Hindlimb muscle (tissue), 1 donor: ENCODE measurements at places on chromosomes 6 and 20. TPM values are rescaled to one million over a fixed set of nuclear protein-coding genes. Genes with fewer than 3 reads are reported as not detected.

- DNase-seq, result peak; percentile 51
Observed at GRCh38 chr20:23086056-23086566, at the start of gene CD93. Gene CD93, minus strand, starts transcription at chr20:23086324. Its CDS starts 132 bp downstream, at chr20:23086192.

DNA sequence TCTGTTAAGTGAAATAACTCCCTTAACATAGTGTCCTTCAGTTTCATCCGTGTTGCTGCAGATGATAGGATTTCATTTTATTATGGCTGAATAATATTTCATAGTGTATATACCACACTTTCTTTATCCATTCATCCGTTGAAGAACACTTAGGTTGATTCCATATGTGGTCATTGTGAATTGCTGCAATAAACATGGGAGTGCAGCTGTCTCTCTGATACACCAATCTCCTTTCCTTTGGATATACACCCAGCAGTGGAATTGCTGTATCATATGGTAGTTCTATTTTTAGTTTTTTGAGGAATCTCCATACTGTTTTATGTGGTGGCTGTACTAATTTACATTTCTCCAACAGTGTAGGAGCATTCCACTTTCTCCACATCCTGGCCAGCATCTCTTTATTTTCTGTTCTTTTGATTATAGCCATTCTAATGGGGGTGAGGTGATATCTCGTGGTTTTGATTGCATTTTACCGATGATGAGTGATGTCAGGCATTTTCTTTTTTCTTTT is 193.2 kb downstream of the SLC16A10 start:
- no peak for DNase-seq

GRCh38 chr6:156260815-156261214 is 516.4 kb upstream of the ARID1B start:
- DNase-seq, result no peak

- DNase-seq, result peak; percentile 58
Observed at GRCh38 chr6:129498950-129499842, 210.8 kb downstream of the ARHGAP18 start.

DNA sequence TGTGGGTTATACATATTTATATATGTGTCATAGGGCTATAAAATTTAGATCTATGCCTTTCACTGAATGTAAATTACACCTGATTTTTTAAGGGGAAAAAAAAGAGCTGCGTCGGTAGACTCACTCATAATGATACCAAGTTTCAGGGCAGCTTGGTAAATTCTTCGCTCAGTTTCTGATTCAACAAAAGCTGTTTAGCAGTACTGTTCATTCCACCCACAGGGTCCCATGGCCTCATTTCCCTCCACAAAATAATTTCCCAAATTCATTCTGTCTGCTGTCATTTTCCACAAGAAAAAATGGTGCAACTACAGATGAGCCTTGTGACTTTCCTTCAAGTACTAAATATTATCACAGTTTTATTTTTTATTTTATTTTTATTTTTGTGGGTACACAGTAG is 63.7 kb downstream of the PAK5 start:
- no peak for DNase-seq

DNA sequence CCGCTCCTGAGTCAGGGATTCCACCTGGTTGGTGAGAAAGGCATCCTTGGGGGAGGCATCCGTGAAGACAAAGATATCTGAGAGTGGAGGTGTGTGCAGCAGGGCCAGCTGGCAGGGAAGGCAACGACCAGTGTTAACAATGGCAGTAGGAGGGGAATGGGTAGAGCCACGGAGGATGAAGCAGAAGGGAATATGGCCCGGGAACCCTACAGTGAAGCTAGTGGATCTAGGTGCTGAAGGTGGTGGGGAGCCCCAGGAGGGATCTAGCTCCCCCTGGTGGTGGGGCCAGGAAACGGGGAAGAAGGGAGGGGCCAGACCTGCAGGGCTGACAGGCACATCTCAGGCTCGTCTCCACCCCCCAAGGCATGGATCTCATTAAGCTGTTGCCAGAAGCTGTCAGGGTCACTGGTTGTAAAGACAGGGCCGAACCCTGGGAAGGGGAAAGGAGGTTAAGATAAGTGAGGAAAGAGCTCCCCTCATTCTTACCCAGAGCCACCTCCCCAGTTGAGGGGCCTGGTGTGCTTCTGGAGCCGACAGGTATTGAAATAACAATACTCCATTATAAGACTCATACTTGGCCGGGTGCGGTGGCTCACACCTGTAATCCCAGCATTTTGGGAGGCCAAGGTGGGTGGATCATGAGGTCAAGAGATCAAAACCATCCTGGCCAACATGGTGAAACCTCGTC is 7.3 kb downstream of the VWA7 start:
- no peak for DNase-seq

GRCh38 chr20:20463933-20464374 is 96.0 kb downstream of the INSM1 start:
- peak; percentile 32 for DNase-seq

- no peak for DNase-seq
Observed at GRCh38 chr20:61364147-61364546, 112.1 kb downstream of the CDH4 start.

- no peak for DNase-seq
Observed at GRCh38 chr6:107398001-107398400, 61.4 kb downstream of the PDSS2 start.

GRCh38 chr6:53746442-53747103 is 48.2 kb upstream of the LRRC1 start:
- DNase-seq, result no peak

DNA sequence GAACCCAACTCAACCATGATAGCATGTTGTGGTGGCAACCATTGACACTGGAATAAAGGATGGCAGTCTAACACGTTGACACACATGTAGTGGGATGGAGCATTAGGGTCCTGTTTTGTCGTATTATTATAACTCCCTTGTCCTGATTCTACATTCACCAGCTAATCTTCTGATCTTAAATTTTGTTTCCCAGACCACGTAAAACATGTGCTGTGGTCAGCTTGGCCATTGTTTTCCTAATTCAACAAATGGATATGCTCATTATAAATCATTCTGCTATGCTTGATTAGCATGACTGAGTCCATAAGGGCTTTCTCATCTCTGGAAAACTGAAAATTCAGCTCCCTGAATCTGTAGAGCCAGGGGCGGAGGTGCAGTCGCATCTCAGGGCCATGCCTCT is 15.0 kb downstream of the MRAP2 start:
- DNase-seq, result no peak

DNA sequence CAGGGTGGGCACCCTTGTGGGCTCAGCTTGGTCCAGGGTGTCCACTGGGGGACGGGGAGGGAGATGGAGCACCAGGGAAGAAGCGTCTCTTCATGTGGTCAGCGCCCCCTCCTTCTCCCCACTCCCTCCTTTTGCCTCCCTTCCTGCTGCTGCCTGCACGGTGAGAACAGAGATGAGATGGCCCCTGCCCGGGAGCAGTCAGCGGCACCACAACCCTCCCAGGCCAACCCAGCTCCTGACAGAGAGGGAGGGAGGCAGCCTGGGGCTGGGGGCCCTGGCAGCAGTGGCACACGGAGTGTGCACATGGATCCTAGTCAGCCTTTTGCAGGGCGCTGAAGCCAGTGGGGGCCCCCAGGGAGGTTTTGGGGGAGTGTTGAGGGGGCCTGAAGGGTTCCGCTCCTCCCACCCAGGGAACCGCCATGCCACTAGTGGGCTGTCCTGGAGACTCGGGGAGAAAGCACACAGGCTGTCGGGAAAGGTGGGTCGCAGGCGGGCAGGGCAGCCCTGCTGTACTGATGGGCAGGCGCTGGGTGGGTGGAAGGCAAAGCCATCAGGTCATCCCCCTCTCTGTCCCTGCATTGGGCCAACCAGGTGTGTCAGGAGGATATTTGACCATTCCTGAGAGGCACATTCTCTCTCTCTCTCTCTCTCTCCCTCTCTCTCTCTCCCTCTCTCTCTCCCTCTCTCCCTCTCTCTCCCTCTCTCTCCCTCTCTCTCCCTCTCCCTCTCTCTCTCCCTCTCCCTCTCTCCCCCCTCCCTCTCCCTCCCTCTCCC is 94.3 kb upstream of the BHLHE23 start:
- DNase-seq, result no peak

- DNase-seq, result no peak
Observed at GRCh38 chr6:42225419-42225818, 7.8 kb upstream of the MRPS10 start.

GRCh38 chr20:48729538-48729937 is 98.3 kb downstream of the PREX1 start:
- no peak for DNase-seq

- DNase-seq, result no peak
Observed at GRCh38 chr6:119076173-119076572, 2.3 kb downstream of the FAM184A start.

GRCh38 chr20:25547063-25547462 is 38.3 kb downstream of the NINL start:
- DNase-seq, result no peak

GRCh38 chr20:40720099-40720498 is 31.1 kb upstream of the MAFB start:
- no peak for DNase-seq

- no peak for DNase-seq
Observed at GRCh38 chr6:70901324-70901723, 55.5 kb downstream of the B3GAT2 start.

DNA sequence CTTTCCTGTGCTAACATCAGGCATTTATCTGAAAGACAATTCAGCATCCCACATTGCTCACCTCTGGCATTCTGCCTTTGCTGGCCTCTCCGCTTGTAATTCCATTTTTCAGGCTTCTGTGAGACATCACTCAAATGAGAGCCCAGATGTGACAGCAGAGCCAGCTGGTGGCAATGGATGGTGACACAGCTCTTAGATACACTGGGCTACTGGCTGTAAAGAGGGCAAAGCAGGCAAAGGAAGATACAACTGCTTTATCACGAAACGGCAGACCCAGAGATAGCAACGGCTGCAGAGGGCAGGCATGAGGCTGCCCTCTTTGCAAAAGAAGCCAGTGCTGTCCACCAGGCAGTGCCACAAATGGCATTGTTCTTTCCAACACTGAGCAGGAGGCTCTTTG is 329.8 kb downstream of the KIF16B start:
- DNase-seq, result no peak

DNA sequence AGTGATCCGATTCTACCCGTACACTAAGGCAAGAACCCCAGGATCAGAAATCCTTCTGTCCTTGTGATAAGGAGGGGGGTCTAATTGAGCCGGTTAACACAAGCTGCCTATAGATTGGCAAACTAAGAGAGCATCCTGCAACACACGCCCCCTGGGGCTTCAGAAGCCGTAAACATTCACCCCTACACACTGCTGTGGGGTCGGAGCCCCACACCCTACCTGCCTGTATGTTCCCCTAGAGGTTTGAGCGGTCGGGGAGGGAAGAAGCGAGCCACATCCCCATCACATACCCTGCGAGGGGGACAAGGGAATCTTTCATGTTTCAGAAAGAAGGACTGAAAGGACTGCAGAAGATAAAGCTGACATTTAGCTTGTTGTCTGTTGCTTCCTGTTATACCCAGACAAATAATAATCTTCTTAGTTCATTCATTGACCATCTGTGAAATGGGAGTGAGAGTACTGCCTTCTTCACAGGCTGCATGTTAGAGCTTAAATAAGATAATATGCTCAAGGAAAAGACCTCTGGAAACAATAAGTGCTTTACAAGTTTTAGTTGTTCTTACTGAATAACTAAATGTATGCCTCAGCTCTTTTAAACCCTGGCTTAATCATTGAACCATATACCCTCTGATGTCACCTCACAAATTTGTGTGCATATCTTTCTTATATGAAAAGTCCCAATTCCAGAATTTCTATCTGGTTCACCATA is 74.2 kb upstream of the RNF217 start:
- no peak for DNase-seq

GRCh38 chr6:54192993-54193392 is 81.8 kb downstream of the MLIP start:
- DNase-seq, result peak; percentile 31

DNA sequence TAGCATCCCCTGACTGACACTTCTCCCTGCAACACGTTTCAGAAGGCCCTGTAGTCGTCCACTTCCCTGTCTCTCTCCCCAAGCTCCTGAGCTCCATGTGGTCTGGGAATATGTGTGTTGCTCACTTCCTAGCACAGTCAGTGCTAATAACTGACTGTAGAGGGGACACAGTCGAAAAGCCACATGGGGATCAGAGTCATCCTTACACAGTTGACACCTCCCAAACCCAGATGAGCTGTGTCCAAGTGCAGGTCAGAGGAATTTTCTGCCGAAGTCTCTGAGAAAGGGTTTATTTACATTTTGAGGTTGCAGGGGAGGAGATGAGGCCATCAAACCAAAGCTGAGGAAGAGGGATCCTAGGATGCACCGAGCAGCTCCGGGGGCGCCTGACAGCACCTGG is 3.5 kb upstream of the ADAM33 start:
- no peak for DNase-seq

GRCh38 chr20:9978397-9979004 is 56.3 kb upstream of the ANKEF1 start:
- DNase-seq, result peak; percentile 75

DNA sequence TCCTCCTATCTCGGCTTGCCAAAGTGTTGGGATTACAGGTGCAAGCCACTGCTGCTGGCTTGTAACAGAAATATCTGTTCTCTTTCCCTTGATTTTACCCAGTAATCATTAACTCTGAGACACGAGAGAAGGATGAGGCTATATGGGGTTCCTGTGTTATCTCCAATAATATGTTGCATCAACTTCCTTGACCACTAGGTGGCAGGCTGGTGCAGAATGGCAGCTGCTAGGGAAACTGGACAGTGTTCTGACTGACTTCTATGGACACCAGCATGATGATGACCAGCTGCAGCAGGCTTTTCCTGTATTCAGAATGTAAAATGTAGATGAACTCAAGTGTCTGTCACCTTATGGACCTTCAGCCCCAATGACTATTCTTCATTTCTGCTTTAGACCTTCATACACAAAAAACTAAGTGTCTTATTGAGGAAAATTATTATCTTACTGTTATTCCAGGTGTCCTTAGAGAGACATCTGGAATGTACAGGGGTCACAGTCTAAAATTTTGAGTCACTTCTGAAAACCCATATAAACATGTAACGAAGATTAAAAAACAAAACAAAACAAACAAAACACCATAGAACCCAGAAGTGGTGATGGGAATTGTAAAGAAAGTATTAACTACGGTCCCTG is 20.4 kb upstream of the CD109 start:
- DNase-seq, result peak; percentile 79

GRCh38 chr20:39009348-39009747 is 47.2 kb downstream of the DHX35 start:
- no peak for DNase-seq

DNA sequence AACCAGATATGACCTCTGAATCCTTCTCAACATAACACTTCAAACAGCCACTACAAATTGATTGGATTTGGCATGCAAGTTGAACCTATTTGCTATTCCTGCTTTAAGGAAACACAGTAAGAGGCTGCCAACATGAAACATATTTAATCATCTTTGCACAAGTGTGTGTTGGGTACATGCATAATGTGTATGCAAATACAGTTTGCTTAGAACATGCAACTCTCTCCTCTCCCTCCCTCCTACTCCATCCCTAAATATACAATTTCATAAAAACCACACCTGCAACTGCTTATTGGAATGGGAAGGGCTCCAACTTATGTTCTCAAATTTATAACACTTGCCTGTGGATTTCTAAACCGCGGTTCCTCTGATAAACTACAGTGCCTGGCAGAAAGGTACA is 71.5 kb downstream of the CD83 start:
- DNase-seq, result no peak

- peak; percentile 26 for DNase-seq
Observed at GRCh38 chr6:156689656-156690055, 87.5 kb upstream of the ARID1B start.

UNC93A gene
- not detected for polyA plus RNA-seq

SUN5 gene
- not detected for polyA plus RNA-seq

ABHD16B gene
- polyA plus RNA-seq, result not detected

ULBP3 gene
- 1.6 TPM for polyA plus RNA-seq

C20orf141 gene
- polyA plus RNA-seq, result not detected

LINC00237 gene
- polyA plus RNA-seq, result not detected

TRAPPC3L gene
- not detected for polyA plus RNA-seq

POU5F1 gene
- polyA plus RNA-seq, result 0.85 TPM

LIN28B gene
- 0.04 TPM for polyA plus RNA-seq

RBM12 gene
- 49.3 TPM for polyA plus RNA-seq

THEMIS gene
- polyA plus RNA-seq, result not detected

SLC17A2 gene
- not detected for polyA plus RNA-seq
